Globus pallidus (tissue), 1 donor: ENCODE measurements at places on chromosomes 2 and 18.

DNA sequence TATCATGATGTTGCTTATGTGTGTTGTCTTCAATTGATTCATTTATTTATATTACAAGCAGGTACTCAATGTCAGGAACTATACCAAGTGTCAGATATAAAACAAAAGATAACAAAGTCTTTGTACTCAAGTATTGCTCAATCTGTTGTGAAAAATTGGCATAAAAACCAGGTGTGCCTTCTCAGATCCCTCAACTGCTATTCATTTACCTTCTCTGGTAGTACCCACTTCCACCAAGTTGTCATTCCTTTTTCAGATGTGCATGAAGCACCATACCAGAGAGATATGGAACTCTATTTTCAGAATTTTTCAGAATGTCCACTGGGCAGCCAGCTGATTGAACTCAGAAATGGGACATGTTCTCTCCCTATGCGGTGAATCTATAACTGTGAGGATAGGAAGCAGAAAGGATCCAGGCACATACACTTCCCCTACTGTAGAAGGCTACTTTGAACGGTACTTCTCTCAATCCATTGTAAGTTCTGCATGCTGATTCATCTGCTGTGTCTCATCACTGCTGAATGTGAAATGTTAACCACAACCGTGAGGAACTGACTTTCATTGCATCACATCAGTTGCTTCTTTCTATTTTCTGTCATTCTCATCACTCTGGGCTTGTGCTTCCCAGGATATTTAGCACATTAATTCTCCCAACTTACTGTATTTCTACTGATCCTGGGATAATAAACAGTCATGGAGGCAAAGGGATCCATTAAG, 1621.3 kb downstream of the SUCLG1 start:
- DNase-seq, result no peak

GRCh38 chr18:8988260-8988871, 114.1 kb upstream of the NDUFV2 start:
- peak; percentile 55 for DNase-seq

DNA sequence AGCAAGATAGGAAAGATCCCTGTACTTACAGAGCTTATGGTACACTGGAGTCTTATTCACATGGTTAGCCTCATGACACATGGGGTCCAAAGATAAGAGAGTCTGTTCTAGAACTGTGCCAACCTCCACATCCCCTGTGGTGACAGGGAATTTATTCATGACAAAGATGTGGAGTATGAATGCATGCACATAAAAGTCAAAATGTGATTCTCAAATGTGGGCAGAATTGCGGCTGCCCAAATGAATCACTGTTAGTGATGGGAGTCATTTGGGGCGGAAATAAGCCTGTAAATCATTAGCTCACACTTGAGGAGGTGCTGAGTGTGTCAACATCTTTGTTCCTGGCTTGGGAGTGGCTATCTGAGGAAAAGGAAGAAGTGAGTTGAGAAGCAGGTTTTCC, 560.6 kb downstream of the SLC4A3 start:
- DNase-seq, result no peak

DNA sequence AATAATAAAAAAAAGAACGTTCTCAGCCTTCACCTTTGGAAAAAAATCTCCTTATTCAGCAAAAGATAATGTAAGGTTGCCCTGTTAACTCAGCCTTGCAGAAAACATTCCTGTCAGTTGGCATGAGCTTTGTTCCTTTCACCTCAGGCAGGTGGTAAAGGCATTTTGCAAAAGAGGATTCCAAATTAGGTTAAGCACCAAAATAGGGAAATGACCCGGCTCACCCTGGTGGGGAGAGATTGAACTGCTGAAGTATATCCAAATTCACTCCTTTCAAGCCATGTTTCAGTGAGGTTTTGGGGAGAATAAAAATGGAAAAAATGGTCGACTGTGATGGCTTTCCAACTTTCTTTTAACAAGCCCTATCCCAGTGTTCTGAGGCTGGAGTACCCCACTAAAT, 1988.8 kb upstream of the PIK3C3 start:
- no peak for DNase-seq

GRCh38 chr2:19955544-19956422, 34.1 kb downstream of the WDR35 start:
- peak; percentile 70 for DNase-seq

DNA sequence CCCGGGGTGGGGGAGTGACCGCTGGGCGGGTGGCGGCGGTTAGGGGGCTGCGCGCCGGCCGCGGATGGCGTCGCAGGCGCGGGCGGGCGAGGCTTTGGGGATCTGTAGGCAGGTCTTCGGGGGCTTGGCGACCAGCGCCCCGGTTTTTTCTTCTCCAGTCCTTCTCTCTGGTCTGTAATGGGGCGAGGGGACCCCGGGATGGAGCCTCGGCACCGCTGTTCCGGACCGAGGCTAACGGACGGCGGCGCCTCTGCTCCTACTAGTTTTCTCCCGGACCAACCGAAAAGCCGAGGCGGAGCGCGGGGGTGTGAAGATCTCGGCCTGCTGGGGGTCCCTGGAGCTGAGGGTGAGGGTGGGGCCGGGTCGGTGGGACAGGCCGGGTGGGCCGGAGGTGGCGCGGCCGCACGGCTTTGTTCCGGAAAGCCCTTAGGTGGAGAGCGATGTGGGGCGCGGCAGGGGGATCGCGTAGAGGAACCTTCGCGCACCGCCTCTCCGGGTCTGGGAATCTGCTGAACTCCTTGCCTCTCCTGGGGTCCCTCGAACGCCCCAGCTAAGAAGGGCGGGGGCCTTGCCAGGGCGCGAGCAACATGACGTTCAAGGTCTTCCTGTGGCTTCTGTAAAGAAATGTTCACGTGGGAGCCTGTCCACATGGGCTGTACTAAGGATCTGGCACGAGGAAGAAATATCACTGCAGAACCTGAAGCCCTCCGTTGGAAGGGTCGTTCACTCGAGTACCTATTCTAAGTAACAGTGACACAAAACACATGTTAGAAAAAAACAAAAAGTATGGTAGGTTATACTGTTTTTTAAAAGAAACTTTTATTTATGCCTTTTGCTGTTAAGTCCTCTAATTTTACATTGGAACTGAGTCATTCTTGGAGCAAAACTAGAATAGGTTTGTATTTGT, 861 bp downstream of the SLC39A10 start:
- peak; percentile 73 for DNase-seq

- DNase-seq, result no peak
These were observed 939.0 kb upstream of the CRIM1 start for GRCh38 chr2:35416391-35417140.

- DNase-seq, result no peak
These were observed 11.4 kb upstream of the SPAST start for GRCh38 chr2:32051836-32052439.

DNA sequence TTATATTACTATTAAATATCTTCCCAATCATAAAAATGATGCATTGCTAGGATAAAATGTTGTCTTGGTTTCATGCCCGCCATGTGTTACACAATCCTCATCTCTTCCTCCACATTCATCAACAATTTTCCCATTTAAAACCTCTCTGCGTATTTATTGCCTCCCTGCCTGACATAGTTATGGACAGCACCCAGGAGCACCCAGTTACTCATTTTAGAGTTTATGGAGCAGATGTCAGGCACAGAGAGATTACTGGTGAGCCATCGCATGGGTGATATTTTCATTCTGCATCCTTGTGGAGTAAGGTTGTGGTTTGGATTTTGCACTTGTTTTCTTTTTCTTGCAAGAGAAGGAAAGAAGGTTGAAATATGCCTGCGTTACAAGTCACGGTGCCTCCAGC, 116.7 kb upstream of the NPAS2 start:
- DNase-seq, result no peak

GRCh38 chr2:192035731-192036442, 158.8 kb downstream of the TMEFF2 start:
- DNase-seq, result no peak

DNA sequence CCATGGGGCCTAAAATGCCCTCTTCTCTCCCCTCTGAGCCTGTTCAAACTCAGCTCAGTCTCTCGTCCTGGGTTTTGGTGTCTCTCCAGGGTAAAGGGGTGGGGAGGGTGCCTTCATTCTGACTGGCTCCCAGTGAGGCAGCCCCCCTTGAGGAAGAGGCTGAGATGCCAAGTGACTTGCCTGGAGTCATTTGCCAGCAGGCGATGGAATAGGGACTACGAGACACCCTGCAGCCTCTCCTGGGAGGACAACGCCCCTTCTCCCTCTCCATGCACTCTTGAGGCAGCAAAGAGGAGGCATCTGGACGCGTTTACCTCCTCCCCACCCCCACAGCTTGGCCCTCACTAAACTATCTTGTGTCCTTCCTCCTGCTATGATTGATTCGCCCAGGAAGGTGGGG, 760 bp upstream of the STON1 start:
- DNase-seq, result no peak

DNA sequence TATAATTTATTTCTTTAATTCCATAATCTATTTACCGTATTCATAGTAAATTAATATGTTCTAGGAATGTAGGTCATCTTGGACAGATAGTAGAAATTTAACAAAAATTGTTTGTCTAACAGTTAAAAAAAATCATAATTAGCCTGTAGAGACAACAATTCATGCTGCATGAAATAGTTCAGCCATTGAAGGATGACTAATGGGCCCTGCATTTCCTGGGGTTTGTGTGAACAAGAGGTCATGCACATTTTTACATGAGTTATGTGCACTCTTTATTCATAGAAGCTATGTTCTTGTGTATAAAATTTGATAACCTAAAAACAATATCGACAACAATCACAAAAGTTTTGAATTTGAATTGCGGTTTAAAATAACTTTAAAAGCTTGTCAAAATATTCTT, 1663.6 kb downstream of the SUCLG1 start:
- DNase-seq, result no peak

GRCh38 chr2:101930847-101931246, 60.9 kb upstream of the IL1R2 start:
- no peak for DNase-seq

DNA sequence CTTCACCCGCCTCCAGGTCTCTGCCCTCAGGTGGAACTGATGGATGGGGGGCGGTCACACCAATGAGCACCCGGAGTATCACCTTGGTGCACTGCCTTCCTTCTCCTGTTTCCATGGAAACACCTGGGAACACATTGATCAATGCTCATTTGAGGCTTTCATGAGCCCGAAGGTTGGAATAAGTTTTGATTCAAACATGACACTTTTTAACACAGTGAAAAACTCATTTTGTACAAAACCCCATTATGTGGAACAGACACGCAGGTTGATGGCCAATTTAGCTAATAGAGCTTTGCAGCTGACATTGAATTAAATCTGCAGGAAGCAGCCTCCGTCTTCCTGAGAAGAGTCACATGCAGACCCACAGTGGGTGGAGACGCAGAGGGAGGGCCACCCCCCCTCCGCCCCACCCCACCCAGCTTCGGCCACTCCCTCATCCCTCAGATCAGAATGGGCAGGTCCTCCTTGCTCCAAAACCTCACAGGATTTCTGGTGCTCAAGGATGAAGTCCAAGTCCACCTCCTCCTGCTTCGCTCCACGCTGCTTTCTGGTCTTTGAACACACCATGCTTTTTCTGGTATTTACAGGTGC, 96.0 kb upstream of the MYCN start:
- no peak for DNase-seq

GRCh38 chr2:155643056-155643775, 689.3 kb downstream of the NR4A2 start:
- no peak for DNase-seq

DNA sequence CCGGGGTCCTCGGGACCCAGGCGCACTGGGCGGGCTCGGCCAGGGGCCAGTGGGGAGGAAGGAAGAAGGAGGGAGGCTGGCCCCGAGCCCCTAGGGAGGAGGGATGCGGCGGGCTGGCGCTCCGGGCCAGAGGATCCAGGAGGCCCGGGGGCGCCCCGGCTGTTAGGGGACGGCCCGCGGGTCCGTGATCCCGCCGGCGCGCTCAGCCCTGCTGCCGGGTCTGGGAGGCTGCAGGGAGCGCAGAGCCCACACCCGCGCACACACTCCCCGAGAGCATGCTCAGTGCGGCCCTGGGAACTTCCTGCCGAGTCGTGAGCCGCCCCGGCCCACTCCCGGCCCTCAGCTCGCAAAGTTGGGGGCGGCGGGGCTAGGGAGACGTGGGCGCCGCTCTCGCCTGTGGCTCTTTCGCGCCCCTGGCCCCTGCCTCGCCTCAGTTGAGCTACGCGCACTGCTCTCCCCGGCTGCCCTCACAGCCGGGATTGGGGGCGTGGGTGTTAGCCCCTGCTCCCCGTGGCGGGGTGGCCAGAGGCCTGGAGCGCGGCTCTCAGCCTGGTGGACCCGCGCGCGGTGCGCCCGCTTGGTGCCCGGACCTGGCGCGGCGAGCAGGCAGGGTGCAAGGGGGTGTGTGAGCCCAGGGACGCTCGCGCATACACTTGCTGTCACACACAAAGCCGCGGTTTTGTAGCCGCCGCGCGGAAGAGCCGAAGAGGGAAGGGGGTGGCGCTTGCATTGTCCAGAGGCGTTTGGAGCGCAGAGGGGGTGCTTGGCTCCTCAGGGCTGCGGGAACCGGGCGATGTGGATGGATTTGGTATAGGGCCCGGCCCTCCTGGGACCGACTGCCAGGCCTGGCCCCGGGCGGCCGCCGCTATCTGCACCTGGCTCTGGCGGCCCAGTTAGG, 132.9 kb upstream of the MGAT5 start:
- DNase-seq, result peak; percentile 62

DNA sequence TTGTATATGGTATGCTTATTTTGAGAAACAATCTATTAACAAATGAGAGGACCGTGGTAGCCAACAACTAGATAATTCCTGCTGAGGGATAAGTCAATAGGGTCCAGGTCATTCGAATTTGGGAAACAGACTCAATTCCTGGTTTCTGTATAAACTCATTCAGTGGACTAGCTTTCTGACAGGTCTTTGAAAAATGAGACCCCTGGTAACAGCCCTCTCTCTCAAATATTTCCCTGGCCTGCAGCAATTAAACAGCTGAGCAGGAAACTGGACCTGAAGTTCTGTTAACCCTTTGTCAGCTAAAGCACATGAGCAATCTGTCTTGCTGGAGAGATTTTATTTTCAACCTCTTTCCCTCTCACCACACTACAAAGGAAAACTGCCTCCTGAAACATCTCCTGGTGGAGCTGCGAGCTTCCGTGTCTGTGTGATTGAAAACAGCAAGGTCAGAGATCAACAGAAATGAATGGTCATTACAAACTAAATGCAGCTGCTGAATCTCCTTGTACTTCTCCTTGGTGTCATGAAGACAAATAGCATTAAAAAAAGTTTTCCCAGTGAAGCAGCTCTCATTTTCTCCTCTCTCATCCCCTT, 70.3 kb upstream of the CCDC85A start:
- DNase-seq, result no peak

DNA sequence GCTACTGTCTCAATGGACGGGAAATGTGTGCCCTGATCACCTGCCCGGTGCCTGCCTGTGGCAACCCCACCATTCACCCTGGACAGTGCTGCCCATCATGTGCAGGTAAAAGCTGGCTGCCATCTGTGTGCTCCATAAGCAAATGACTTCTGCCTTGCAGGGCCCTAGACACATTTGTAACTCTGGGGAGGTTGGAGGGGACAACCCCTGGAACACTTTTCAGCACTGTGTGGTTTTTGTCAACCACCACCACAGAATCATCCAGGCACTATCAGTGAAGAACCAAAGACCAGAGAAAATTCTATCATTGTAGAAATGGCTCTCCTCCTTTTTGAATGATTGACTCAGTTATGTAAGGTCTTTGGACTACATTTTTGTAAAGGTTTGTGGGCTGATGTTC, 84.3 kb downstream of the FEZ2 start:
- DNase-seq, result no peak

- no peak for DNase-seq
These were observed 796.1 kb downstream of the EPHA4 start for GRCh38 chr2:220775856-220776488.

- DNase-seq, result no peak
These were observed 151.3 kb downstream of the KCTD1 start for GRCh38 chr18:26397019-26397418.

- no peak for DNase-seq
These were observed 27.4 kb upstream of the ACSL3 start for GRCh38 chr2:222833410-222833809.

GRCh38 chr2:185700883-185701282, 37.7 kb upstream of the FSIP2 start:
- no peak for DNase-seq

GRCh38 chr18:37764541-37765288, 199.1 kb upstream of the CELF4 start:
- no peak for DNase-seq
